Breast epithelium (tissue), 4 donors: ENCODE measurements at places on chromosomes 12 and 14. TPM values are rescaled to one million over a fixed set of nuclear protein-coding genes. Genes with fewer than 3 reads are reported as not detected.

DNA sequence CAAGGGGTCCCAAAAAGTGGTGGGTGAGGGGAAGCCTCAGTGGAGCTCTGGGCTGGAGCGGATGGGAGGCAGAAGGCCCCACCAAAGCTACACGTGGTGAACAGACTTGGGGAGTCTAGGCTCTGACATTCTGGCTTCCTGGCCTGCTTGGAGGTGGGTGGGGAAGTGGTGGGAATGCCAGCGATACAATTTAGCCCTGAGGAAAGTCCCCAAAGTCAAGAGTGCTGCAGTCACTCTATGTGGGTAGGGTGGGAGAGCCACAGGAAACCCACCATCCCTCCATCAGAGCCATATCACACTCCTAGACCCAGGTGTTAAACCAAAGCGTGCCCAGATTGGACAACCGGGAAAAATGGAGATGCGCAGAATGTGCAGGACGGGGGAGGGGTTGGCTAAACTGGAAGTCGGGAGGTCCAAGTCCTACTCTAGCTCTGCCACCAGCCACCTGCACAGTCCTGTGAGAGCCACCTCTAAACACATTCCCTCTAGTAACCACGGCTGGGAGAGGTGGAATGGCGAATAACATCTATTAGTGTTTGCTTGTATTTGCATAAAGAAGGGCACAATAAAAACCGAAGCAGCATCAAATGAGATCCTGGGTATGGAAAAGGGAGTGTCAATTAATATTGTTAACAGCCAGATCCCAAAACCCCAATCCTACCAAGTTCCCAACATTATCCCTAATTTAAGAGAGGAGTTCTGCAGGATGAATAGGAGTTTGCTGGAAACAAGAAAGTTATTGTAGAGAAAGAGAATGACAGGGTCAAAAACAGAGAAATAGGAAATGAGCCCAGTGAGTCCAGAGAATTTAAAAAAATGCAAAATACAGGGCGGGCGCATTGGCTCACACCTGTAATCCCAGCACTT is 14.0 kb upstream of the CD9 start:
- no peak overlapping the region for H3K4me3 ChIP-seq
- no peak overlapping the region for H3K27ac ChIP-seq
- H3K4me1 ChIP-seq, result peaks cover 14% of the 10 kb centered on the region
- no peaks in the 10 kb centered on the region for H3K36me3 ChIP-seq
- H3K27me3 ChIP-seq, result no peaks in the 10 kb centered on the region

GRCh38 chr14:73753887-73754795 is 40.0 kb upstream of the PNMA1 start:
- no peaks in the 10 kb centered on the region for H3K36me3 ChIP-seq
- H3K4me1 ChIP-seq, result peaks cover 84% of the 10 kb centered on the region
- peak overlapping the region; percentile 26 for H3K4me3 ChIP-seq
- peak overlapping the region; percentile 96 for H3K27ac ChIP-seq
- no peaks in the 10 kb centered on the region for H3K27me3 ChIP-seq

GRCh38 chr14:44771496-44771895 is 190.3 kb downstream of the KLHL28 start:
- H3K4me1 ChIP-seq, result no peaks in the 10 kb centered on the region
- no peak for DNase-seq
- H3K27ac ChIP-seq, result no peak overlapping the region
- no peak overlapping the region for H3K4me3 ChIP-seq

- no peaks in the 10 kb centered on the region for H3K4me1 ChIP-seq
- H3K27me3 ChIP-seq, result no peaks in the 10 kb centered on the region
- no peak for DNase-seq
- no peaks in the 10 kb centered on the region for H3K36me3 ChIP-seq
- H3K27ac ChIP-seq, result no peak overlapping the region
Measured at GRCh38 chr14:96125536-96125935, 79.1 kb upstream of the BDKRB2 start.

The IFNG gene
- total RNA-seq, result not detected

The ZDHHC22 gene
- not detected for total RNA-seq

The EFCAB11 gene
- total RNA-seq, result 13.6 TPM
